ENCODE measurements at places on chromosomes 11 and 22.

- DNase-seq = no peak
Observed at GRCh38 chr22:32444068-32444467, 20.2 kb downstream of the BPIFC start.

DNA sequence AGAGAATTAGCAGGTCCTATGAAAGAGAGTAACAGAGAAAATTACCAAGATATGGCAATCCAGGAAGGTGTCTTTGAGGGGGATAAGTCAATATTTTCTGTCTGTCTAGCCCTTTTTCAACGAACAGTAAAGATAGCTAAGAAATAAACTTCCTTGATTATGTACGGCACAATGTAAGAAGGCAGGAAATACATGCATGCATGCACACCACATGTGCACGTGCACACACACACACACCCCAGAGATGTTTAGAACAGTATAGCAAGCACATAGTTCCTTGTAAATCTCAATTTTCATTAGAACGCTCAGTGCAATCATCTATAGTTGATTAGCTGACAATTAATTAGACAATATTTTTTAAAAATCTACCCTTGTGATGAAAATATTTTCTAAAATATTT is 74.7 kb downstream of the MPPED2 start:
- DNase-seq = no peak

- no peak for DNase-seq
Observed at GRCh38 chr11:109644152-109644551, 222.2 kb downstream of the C11orf87 start.

GRCh38 chr11:83480811-83481210 is 194.6 kb upstream of the CCDC90B start:
- no peak for DNase-seq

- no peak for DNase-seq
Observed at GRCh38 chr11:120774591-120775386, 249.1 kb upstream of the TBCEL start.

DNA sequence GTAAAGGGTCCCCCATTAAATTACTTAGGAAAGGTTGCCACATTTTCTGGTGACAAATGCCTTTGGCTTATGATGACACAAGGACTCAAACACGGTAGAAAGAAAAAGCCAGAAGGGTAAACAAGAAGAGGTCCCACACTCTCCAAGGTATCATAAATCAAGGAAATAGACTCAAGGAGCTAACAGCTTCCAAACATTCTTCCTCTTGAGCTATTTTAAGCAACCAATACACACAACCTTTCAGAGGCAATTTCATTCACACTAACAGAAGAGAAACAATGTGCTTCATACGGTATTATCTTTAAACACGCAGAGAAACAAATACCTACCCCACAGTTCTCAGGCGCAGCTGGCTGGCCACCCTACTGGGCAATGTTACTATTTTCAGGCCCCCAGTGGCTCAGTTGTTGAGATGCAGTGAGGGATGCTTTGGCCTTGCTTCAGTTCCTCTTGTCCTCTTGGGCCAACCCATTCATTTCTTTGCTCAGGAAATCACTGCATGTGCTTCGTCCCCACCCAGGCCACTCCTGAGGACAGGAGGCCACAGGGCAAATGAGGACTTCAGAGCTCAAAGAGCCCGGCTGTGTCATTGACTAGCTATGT is 15.8 kb downstream of the ABTB2 start:
- DNase-seq = no peak

DNA sequence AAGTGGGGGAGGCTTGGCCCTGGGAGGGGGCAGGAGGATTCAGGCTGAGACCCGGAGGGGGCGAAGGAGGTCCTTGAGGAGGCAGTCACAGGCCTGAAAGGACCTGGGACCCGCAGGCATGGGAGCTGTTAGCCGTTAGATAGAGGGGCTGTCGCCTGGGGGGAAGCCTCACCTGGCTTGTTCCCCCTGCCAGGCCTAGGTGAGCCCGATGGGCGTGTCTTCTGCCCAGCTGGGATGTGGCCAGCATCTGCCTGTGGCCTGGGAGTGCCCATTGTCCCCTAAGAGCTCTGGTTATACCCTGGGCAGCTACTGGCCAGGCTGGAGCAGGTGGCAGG is 1.8 kb upstream of the DUSP8 start:
- no peak for DNase-seq

DNA sequence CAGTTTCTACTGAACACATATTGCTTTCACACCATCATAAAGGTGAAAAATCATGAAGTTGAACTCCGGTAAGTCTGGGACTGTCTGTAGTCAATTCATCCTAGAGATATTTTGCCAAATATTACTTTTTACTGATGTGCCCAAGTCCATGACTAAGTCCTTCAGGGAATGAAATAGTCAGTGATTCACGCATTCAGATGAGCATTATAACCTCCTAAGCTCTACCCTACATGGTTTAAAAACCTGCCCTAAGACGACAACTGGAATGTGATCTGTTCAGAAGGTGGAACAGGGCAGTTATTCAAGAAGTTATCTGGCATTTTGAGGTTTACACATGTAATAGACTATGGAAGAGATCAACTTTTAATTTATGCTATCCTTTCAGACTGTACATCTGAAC is 125.6 kb downstream of the TRPC6 start:
- DNase-seq = no peak

- no peak for DNase-seq
Observed at GRCh38 chr22:50207383-50208140, 6.8 kb downstream of the SELENOO start.

DNA sequence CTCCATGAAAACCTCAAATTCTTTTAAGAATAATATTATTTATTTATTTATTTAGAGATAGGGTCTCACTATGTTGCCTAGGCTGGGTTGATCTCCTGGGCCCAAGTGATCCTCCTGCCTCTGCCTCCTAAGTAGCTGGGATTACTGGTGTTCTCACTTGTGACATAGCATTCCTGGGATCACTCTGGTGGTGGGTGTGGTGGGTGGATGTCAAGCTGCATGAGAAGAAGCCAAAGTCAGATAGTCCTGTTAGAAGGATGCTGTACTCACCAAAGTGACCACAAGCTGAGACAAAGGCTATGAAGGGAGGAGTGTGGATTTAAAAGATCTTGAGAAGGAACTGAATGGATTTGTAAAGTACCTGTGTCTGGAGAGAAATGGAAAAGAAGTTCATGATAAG is 87.9 kb upstream of the SPON1 start:
- DNase-seq = no peak

DNA sequence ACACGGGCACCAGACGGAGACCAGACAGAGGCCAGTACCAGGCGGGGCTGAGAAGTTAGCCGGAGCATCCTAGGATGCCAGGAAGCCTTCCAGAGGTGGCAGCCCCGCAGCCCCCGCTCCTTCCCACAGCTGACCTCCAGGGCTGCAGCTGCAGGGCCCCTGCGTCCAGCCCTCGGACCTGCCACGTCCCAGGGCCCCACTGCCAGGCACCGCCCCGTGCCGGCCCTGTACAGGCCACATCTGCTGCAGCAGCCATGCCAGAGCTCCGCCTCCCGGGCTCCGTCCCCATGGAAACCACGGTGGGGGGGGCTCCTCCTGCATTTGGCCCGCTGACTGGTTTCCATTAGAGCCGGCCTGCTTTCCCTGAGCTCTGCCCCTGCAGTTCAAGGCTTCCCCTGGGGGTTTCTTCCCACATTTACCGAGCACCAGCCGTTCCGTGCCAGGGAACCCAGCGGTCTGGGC is 62.5 kb upstream of the PPARA start:
- DNase-seq = no peak

- no peak for DNase-seq
Observed at GRCh38 chr11:70201882-70202861, 924 bp upstream of the FADD start.

- DNase-seq = no peak
Observed at GRCh38 chr22:35426801-35427140, 26.8 kb downstream of the MCM5 start.

DNA sequence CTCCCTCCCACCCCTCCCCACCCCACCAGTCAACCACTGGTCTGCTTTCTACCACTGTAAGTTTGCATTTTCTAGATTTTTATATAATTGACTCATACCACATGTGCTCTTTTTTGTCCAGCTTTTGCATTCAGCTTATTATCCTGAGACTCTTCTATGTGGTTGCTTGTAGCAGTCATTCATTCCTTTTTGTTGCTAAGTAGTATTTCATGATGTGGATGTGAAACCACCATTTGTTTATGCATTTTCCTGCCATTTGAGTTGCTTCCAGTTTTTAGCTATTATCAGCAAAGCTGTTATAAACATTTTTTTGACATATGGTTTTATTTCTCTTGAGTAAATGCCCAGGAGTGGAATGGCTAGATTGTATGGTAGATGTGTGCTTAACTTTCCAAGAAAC is 77.0 kb upstream of the FGF3 start:
- no peak for DNase-seq

- DNase-seq = no peak
Observed at GRCh38 chr11:26761361-26761809, 39.5 kb upstream of the SLC5A12 start.

- DNase-seq = no peak
Observed at GRCh38 chr11:44443836-44444769, 121.4 kb upstream of the CD82 start.

DNA sequence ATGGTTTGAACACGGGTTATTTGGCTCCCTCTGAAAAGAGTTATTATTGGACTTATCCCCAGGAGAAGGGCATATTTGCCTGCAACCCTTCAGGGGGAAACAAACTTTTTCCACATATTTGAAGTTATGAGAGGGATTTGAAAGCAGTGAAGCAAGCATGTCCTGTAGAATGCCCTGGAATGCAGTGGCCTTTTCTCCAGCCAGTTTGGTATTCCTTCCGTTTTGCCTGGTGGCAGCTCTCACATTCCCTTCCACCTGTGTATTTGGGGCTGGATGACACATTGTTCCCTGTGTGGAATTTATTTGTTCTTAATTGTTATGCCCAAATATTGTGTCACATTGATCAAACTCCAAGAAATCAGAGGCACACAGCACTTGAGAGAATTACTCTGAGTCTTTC is 59.0 kb downstream of the OSBP2 start:
- no peak for DNase-seq

GRCh38 chr11:65266210-65266609 is 4.4 kb downstream of the POLA2 start:
- no peak for DNase-seq

DNA sequence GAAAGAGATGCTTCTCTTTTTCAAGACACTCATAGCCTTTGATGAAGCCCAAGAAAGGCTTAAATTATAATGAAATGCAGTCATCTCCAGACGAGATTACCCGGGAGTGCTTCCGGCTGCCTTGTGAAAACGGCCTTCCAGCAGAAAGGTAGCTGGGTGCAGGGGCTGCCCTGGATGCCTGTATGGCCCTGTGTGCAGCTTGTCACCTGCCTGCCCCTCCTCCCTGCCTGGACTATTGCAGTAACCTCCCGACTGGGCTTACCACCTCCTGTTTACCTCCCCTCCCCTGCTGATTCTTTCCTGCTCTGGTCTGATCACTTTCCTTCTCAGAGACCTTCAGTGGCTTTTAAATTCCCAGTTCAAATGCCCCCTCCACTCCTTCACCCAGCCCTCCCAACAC is 126.4 kb upstream of the SYT13 start:
- no peak for DNase-seq

- DNase-seq = no peak
Observed at GRCh38 chr11:74710281-74710938, 20.8 kb downstream of the CHRDL2 start.

DNA sequence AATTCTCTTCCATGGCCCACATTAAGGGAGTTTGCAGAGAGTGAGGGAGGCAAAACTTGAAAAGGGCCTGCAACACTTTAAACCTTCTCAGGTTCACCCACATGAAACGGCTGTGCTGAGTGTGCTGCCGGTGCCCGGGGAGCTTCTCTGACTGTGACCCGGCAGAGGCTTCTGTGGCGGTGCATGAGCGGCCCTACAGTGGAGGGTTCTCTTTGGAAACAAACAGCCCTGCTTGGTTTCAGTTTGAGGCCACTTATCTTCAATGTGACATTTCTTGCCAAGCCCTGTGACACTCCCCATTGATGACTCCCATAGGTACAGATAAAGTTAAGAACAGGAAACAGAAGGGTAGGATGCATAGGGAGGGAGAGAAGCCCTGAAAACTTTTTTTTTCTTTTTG is 31.8 kb downstream of the FAM118A start:
- DNase-seq = peak; percentile 24

- DNase-seq = no peak
Observed at GRCh38 chr11:77370217-77370616, 68.7 kb upstream of the GDPD4 start.

DNA sequence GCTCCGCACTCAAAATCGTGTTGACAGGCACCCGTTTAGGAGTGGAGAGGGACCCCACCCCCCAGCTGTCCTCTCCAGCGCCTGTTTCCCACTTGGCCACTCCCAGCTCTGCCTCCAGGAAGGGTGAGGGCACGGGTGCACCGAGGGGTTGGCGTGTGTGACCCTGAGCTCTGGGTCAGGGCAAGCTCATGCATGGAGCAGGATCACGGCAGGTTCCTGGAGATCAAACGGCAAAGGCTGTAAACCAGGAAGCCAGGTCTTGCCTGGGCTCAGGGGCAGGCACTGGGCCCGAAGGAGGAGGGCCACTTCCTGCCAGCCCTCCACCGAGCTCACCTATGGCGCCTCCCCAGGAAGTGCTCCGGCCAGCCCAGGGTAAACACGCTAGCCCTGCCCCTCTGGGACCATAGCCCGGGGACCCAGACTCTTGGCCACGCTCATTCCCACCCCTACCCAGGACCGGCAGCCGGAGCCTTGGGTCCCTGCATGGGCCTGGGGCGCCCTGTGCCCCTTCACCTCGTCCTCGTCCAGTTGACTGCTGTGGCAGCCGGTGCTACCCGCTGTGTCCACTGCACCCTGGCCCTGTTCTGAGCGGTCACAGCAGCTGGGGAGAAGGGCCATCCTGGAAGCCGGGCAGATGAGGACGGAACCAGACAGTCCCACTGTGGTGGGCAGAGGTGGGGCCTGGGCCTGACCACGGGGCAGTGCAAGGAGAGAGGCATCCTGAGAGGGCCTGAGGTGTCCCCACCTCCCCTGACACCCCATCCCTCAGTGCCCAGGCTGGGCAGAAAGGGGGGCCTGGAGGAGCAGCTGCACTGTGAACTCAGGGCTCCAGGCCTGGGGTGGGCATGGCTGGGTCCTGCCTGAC is 1.0 kb upstream of the EPS8L2 start:
- no peak for DNase-seq

DNA sequence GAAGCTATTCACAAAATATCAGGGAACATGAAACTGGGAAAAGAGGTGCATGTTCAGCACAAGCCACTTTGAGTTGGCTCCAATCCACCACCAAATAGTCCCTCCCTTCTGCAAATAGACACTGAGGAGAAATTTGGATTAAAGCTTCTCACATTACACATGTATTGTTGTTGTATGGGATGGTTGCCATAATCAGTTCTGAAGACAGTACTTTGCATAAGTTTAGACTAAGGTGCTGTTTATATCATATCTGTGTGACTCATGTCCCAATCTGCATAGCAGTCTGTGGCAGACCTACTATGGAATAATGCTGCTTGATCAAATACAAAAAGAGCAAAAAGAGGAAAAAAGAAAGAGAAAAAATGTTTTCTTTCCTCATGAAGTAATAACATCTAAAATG is 376.7 kb upstream of the DDI1 start:
- DNase-seq = no peak

DNA sequence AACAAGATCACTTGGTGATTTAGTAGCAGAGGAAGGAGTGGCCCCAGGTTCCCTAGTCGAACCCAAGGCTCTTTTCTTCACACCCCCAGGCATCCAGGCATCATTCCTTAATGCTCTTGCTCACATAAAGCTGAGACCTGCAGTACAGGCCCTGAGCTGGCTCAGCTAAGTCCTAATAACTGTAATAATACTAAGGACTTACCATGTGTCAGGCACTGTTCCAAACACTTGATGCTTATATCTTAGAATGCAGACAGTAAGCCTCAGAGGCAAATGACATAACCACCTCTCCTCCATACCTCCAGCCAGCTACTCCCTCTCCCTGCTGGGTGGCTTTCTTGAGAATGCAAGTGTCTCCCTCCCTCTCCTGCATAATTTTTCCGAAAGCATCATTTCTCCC is 33.2 kb downstream of the ANKK1 start:
- no peak for DNase-seq

- DNase-seq = no peak
Observed at GRCh38 chr11:96474263-96474662, 84.5 kb downstream of the JRKL start.

Data from CD4-positive, alpha-beta T cell treated with Interleukin-15 for 4 hours (primary cell).